ENCODE measurements at places on chromosomes 4 and X.

GRCh38 chrX:17913801-17914200, 52.7 kb upstream of the RAI2 start:
- DNase-seq, result no peak

DNA sequence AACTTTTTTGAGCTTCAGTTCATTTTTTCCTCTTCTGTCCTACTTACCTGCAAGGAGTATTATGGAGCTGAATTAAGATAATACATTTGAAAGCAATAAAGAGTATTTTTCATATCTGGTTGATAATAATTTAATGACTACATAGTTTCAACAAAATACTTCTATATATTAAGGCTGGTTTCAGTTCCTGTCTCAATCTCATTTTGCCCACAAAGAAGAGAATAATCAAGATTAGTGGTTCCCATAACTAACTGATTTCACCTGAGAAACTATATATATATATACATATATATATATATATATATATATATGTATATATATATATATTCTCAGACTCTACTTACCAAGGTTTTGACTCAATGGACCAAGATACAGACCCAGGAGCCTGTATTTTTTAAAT, 87.7 kb upstream of the ATOH1 start:
- DNase-seq, result no peak

GRCh38 chrX:13258052-13258444, 61.8 kb downstream of the ATXN3L start:
- DNase-seq, result no peak

DNA sequence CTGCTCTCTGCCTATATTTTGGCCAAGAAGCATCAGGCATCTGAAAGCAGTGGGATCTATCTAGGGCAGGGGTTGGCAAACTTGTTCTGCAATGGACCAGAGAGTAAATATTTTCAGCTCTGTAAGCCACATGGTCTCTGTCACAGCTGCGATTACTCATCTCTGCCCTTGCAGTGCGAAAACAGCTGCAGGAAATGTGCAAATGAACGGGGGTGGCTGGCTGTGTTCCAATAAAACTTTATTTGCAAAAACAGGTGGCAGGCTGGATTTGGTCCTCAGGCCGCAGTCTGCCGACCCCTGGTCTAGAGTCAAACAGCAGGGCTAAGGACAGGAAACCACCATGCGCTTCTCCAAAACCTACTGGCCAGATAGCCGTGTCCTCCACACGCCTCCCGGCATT, 48.6 kb downstream of the ACOX3 start:
- DNase-seq, result no peak

DNA sequence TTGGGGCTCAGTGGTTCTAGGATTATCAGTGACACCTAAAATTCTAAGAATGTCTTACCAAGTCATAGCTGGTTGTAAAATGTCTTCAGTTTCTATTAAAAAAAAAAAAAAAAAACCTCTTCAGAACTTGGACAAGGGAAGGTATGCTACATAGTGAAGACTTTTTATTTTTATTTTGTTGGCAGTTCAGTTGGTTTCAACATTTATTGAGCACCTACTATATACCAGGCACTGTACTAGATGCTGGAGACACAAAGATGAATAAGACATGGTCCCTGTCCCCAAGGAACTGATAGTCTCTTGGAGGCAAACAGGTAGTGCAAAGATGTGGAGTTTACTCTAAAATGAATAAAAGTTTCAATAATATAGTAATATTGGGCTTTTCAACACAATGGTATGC, 8.9 kb upstream of the BBS7 start:
- no peak for DNase-seq

- DNase-seq, result no peak
Measured at GRCh38 chr4:151013491-151013890, 1.6 kb downstream of the LRBA start.

GRCh38 chr4:22473268-22473667, 42.6 kb downstream of the ADGRA3 start:
- no peak for DNase-seq

DNA sequence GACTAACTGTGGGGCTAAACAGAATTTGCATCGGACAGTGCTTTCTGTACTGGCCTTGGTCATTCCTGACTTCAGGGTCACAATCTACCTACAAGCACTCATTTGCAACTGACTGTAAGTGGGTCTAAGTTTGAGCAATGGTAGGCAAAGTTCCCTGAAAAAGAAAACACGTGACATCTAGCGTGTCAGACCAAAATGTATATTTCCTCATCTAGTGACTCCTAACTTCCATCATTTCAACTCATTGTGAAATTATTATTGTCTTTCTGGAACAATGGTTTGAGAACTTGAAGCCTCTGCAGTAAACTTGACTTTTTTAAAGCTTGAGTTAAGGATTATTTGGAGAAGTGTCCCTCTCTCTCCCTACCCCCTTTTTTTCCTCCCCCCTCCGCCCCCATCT, 113.6 kb downstream of the MID1 start:
- DNase-seq, result no peak

DNA sequence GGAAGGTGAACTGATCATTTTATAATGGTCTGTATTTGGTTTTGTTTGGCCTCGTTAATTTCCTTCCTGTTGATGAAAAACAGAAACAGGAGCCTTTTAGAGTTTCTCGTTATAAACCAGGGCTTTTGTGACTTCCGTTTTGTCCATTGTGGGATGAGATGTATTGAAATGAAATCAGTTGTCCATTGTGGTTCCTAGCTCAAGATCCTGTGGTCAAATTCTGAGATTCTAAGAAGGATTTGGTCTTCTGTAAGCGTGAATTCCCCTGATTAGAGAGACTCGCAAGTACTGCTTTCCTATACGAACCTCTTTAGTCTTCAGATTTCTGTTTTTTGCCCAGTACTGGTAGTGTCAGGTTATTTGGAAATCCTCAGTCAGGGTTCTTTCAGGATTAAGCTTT, 101.7 kb downstream of the RAPGEF2 start:
- no peak for DNase-seq

- DNase-seq, result no peak
Measured at GRCh38 chrX:130552444-130553073, 150.8 kb downstream of the RBMX2 start.

DNA sequence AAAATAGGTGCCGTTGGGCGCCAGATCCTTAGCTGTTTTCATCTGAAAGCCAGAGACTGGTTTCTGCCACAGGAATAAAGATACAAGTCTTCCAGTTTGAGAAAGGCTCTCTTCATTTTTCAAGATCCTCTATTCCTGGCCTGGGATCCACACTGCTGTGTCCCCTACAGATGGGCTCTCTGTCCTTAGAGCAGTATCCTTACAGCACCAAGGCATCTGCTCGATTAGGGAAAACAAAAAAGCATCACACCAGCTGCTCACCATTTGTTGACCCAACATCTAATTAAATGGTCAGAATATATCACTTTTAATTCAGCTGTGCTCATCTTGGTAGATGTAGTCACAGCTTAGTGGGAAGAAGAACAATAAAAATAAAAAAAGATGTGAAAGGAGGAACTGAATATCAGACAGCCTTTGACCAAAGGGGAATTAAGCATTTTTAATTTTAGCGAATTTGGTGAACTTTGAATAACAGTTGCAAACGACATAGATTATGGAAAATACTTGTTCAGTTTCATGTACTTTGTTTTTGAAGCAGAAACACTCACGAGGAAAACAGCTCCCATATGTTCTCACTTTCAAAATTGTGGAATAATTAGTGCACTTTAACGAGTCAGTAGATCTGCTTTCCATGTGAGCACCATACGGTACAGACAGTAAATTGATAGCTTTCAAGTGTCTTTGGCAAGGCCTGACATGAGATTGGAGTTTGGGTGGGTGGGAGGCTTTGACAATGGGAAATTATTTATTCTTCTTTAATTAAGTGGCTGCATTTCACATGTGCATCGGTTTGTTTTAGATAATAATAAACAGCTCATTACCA, 148.4 kb upstream of the CLNK start:
- no peak for DNase-seq

DNA sequence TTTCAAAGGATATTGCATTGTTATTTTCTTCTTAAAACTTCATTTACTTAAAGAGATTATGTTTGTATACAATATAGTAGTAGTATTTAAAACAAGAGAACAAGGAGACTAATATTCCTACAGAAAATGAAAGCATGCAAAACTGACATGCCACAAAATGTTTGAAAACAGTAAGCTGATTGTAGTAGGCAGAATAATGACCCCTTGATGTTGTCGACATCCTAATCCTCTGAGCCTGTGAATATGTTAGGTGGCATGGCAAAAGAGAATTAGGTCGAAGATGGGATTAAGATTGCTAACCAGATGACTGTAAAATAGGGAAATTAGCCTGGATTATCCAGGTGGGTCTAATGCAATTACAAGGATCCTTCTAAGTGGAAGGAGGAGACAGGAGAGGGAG, 522.2 kb upstream of the NR3C2 start:
- DNase-seq, result no peak

DNA sequence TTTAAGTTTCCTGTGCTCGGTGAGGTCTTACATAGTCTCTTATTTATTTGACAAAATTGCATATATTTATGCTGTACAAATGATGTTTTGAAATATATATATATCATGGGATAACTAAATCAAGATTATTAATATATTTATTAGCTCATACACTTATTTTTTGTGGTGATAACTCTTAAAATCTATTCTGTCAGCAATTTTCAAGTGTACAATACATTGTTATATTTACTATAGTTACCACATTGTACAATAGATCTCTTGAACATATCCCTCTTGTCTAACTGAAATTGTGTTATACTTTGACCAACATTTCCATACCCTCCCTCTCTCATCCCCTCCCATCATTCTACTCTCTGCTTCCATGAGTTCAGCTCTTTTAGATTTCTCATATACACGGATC, 516.6 kb upstream of the LCORL start:
- no peak for DNase-seq

Data from stimulated activated CD4-positive, alpha-beta T cell treated with anti-CD3 and anti-CD28 coated beads, Interleukin-1b, Interleukin-23, amount 100 ng/mL, for 4 hours (primary cell).